Karpas-422 (cell line): ENCODE measurements at places on chromosomes 11 and 22. TPM values are rescaled to one million over a fixed set of nuclear protein-coding genes. Genes with fewer than 3 reads are reported as not detected.

DNA sequence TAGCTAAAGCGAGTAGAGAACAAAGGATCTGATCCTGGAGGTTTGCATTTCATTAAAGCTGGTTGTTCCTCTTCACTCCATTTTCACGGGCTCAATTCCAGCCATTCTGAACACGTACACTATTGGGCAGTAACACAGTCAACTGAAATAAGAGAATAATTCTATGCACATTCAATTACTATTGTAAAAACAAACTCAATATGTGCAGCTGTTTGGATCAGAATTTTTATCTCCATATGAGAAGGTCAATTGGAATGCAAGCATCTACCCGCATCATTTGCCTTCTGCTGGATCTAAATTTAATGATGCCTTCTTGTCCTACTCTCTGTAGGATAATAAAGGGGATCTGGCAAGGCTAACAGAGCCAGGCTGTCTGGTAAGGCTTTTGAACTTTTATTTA, 562.8 kb upstream of the CCDC179 start:
- H3K4me1 ChIP-seq, result no peaks in the 10 kb centered on the region
- H3K4me3 ChIP-seq, result no peak overlapping the region
- H3K27ac ChIP-seq, result no peak overlapping the region
- H3K36me3 ChIP-seq, result no peaks in the 10 kb centered on the region

DNA sequence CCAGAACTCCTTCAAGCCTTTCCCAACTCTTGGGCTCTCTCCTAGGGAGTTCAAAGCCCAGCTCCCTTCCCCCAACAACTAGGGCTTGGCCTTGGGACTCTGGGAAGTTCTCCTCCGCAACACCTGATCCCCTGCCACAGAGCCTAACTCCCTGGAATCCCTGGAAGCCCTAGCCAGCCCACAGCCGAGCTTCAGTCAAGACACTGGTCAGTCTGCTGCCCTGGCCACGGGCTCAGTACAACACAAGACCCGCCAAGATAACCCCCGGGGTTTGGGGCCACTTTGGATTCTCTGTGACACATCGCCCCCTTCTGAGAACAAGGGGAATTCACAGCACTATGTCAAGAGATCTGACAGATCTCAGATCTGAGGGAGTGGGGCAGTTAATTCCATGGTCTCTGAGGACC, 58.3 kb downstream of the SLC22A12 start:
- H3K4me3 ChIP-seq, result no peak overlapping the region
- no peaks in the 10 kb centered on the region for H3K36me3 ChIP-seq
- H3K4me1 ChIP-seq, result no peaks in the 10 kb centered on the region
- DNase-seq, result peak; percentile 74
- no peak overlapping the region for H3K27ac ChIP-seq
- H3K27me3 ChIP-seq, result no peaks in the 10 kb centered on the region

DNA sequence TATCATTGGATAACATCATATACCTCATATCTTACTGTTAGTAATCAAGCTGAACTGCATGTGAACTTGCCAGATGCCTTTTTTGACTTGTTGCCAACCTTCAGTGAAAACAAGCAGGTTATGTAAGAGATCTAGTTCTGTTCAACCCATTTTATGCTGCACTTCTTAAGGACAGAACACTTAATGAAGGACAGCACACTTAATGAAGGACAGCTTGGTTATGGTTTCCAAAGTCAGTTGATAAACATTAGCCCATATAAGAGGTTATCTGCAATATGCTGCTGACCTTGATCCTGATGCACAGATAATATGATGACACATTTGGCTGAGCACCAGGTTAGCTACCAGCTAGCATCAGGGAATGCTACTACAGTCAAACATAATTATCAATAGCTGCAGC, 358.7 kb upstream of the PDGFD start:
- H3K36me3 ChIP-seq, result no peaks in the 10 kb centered on the region
- no peak overlapping the region for H3K4me3 ChIP-seq
- no peak overlapping the region for H3K27ac ChIP-seq
- H3K27me3 ChIP-seq, result no peaks in the 10 kb centered on the region; the same call in 1 of the 2 replicates
- no peaks in the 10 kb centered on the region for H3K4me1 ChIP-seq

- no peaks in the 10 kb centered on the region for H3K36me3 ChIP-seq
- no peaks in the 10 kb centered on the region for H3K4me1 ChIP-seq
- DNase-seq, result no peak
- no peaks in the 10 kb centered on the region for H3K27me3 ChIP-seq
- H3K27ac ChIP-seq, result no peak overlapping the region
Measured at GRCh38 chr11:26704249-26704648, 17.6 kb downstream of the SLC5A12 start.

- no peaks in the 10 kb centered on the region for H3K27me3 ChIP-seq
- no peak overlapping the region for H3K27ac ChIP-seq
- no peak for DNase-seq
- no peak overlapping the region for H3K4me3 ChIP-seq
- no peaks in the 10 kb centered on the region for H3K4me1 ChIP-seq
- no peaks in the 10 kb centered on the region for H3K36me3 ChIP-seq
Measured at GRCh38 chr11:119745112-119745511, 16.1 kb upstream of the NECTIN1 start.

DNA sequence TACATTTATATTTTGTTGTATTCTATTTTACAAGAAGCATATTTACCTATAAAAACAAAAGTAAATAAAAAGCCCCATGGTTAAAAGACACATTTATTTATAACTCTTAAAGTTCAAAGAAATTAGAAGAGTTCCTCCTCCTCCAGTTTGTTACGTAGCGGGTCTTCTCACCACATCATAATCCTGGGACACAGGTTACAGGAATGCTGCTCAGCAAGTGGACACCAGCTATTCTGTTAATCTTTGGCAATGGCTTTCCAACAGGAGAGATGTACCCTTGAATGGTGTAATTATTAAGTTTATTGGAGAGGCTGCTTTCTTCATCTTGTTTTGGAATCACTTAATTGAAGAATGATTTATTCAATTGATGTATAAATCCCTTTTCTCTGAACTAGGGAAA, 19.6 kb upstream of the CAT start:
- no peak overlapping the region for H3K27ac ChIP-seq
- H3K36me3 ChIP-seq, result no peaks in the 10 kb centered on the region
- no peak for DNase-seq

- peak overlapping the region; percentile 89 for H3K27ac ChIP-seq
- H3K27me3 ChIP-seq, result no peaks in the 10 kb centered on the region
- peak overlapping the region; percentile 45 for H3K4me3 ChIP-seq
- peaks cover 29% of the 10 kb centered on the region for H3K4me1 ChIP-seq
- peak; percentile 86 for DNase-seq
Measured at GRCh38 chr11:30342736-30343166, 19.8 kb downstream of the ARL14EP start.

- no peaks in the 10 kb centered on the region; the same call in 1 of the 2 replicates for H3K27me3 ChIP-seq
- no peak for DNase-seq
- H3K36me3 ChIP-seq, result no peaks in the 10 kb centered on the region
- H3K27ac ChIP-seq, result no peak overlapping the region
- H3K4me1 ChIP-seq, result peaks cover 9% of the 10 kb centered on the region
Measured at GRCh38 chr22:45667486-45667885, 4.1 kb upstream of the ATXN10 start.

- H3K4me3 ChIP-seq, result no peak within 1 kb of the TSS; the same call in 1 of the 2 replicates
- DNase-seq, result no peak
- H3K27ac ChIP-seq, result no peak within 1 kb of the TSS
- H3K4me1 ChIP-seq, result peaks cover 11% of the 10 kb centered on the region
- no peaks in the 10 kb centered on the region for H3K36me3 ChIP-seq
Measured at GRCh38 chr22:50481440-50482106, at the start of gene ADM2. Gene ADM2, plus strand, starts transcription at chr22:50481543. Its CDS starts 305 bp downstream, at chr22:50481848.

- H3K36me3 ChIP-seq, result no peaks in the 10 kb centered on the region
- H3K4me3 ChIP-seq, result no peak overlapping the region
- H3K27ac ChIP-seq, result no peak overlapping the region
Measured at GRCh38 chr22:35443338-35443737, 43.4 kb downstream of the MCM5 start.

DNA sequence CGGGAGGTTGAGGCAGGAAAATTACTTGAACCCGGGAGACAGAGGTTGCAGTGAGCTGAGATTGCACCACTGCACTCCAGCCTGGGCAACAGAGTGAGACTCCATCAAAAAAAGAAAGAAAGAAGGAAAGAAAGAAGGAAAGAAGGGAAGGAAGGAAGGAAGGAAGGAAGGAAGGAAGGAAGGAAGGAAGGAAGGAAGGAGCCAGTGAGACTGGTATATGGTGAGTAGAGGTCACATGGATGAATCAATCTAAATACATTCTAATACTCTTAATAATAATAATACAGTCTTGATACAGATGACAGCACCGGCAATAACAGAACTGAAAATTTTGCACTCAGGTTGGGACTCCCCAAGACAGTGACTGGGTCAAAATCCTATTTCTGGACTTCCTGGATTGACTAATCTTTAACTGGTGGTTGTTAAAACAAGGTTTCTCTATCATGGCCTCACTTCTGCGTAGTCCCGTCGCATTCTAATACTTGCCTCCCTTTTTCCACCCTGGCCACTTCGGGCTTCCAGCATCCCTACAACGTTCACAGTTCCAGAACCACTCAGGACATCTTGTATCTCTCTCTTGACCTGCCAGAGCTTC, 53.5 kb upstream of the EIF3M start:
- H3K27me3 ChIP-seq, result no peaks in the 10 kb centered on the region
- no peak overlapping the region for H3K4me3 ChIP-seq
- DNase-seq, result no peak
- H3K27ac ChIP-seq, result no peak overlapping the region

GRCh38 chr11:79447038-79447786, 6.4 kb upstream of the TENM4 start:
- H3K27me3 ChIP-seq, result no peaks in the 10 kb centered on the region
- no peaks in the 10 kb centered on the region for H3K4me1 ChIP-seq
- no peak overlapping the region for H3K4me3 ChIP-seq
- no peaks in the 10 kb centered on the region for H3K36me3 ChIP-seq
- H3K27ac ChIP-seq, result no peak overlapping the region
- DNase-seq, result no peak

- no peaks in the 10 kb centered on the region for H3K27me3 ChIP-seq
- H3K4me1 ChIP-seq, result peaks cover under 1% of the 10 kb centered on the region
- H3K36me3 ChIP-seq, result no peaks in the 10 kb centered on the region
- H3K27ac ChIP-seq, result no peak overlapping the region
Measured at GRCh38 chr22:23106344-23106743, 35.4 kb downstream of the RSPH14 start.

- H3K36me3 ChIP-seq, result no peaks in the 10 kb centered on the region
- H3K27me3 ChIP-seq, result no peaks in the 10 kb centered on the region
- no peak overlapping the region for H3K4me3 ChIP-seq
- DNase-seq, result no peak
- no peak overlapping the region for H3K27ac ChIP-seq
Measured at GRCh38 chr11:46914910-46915309, 3.4 kb downstream of the LRP4 start.

DNA sequence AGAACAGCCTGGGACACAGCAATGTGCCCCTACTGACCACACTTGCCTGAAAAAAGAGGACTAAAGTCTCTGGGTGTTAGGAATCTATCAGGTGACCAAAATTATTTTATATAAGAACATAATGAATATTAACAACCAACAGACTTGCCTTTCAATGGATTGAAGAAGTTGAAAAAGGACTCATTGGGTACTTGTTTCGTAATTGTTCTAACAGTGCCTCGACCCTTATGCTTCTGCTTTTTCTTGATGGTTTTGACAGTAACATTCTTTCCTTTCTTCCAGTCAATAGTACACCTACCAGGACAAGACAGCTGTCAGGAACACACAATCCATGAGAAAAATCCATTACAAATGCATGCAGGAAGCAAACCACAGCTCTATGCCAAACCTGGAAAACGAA, 29.0 kb upstream of the PHLDA2 start:
- H3K4me3 ChIP-seq, result no peak overlapping the region
- H3K27me3 ChIP-seq, result no peaks in the 10 kb centered on the region
- peaks cover 91% of the 10 kb centered on the region for H3K36me3 ChIP-seq
- no peaks in the 10 kb centered on the region for H3K4me1 ChIP-seq
- H3K27ac ChIP-seq, result no peak overlapping the region

DNA sequence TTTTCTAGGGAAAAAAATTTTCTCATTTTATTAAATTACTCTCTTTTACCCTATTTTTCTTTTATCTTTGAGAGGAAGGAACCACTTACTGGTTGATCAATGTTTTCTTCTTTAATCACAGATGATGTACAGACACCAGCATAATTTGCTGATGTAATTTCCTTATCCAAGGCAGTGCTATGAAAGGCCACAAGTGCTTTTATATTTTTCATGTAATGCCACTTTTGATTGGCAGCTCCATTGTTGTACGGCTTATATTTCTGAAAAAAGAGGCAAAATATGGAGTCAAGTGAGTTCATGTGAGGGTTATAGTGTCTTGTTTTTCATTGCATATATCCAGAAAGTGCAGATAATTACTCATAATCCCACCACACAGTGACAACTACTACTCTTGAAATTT, 322.7 kb upstream of the MPPED2 start:
- H3K4me3 ChIP-seq, result no peak overlapping the region
- DNase-seq, result no peak
- no peaks in the 10 kb centered on the region for H3K27me3 ChIP-seq
- no peaks in the 10 kb centered on the region for H3K36me3 ChIP-seq
- no peaks in the 10 kb centered on the region for H3K4me1 ChIP-seq

GRCh38 chr11:119741369-119742262, 12.6 kb upstream of the NECTIN1 start:
- H3K27ac ChIP-seq, result no peak overlapping the region
- peak; percentile 65 for DNase-seq
- no peaks in the 10 kb centered on the region for H3K36me3 ChIP-seq

DNA sequence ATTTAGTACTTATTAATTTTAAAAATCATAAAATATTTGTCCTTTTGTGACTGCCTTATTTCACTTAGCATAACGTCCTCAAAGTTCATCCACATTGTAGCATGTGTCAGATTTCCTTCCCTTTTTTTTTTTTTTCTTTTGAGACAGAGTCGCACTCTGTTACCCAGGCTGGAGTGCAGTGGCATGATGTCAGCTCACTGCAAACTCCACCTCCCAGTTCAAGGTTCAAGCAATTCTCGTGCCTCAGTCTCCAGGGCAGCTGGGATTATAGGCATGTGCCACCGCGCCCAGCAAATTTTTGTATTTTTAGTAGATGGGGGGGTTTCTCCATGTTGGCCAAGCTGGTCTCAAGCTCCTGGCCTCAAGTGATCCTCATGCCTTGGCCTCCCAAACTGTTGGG, 10.6 kb downstream of the RAB6A start:
- H3K4me1 ChIP-seq, result peaks cover 15% of the 10 kb centered on the region
- no peak for DNase-seq
- H3K27ac ChIP-seq, result no peak overlapping the region
- H3K27me3 ChIP-seq, result no peaks in the 10 kb centered on the region

- no peak overlapping the region for H3K4me3 ChIP-seq
- no peaks in the 10 kb centered on the region for H3K27me3 ChIP-seq
- peak; percentile 74 for DNase-seq
- H3K4me1 ChIP-seq, result no peaks in the 10 kb centered on the region
- no peaks in the 10 kb centered on the region for H3K36me3 ChIP-seq
Measured at GRCh38 chr22:43060183-43060582, 29.0 kb downstream of the TTLL1 start.

- no peak overlapping the region for H3K4me3 ChIP-seq
- no peak overlapping the region for H3K27ac ChIP-seq
- no peak for DNase-seq
- no peaks in the 10 kb centered on the region for H3K27me3 ChIP-seq
- no peaks in the 10 kb centered on the region for H3K4me1 ChIP-seq
- H3K36me3 ChIP-seq, result no peaks in the 10 kb centered on the region
Measured at GRCh38 chr11:134579724-134580609, 167.9 kb upstream of the B3GAT1 start.

Gene STIM1
- 9.0 and 17.0 TPM in 2 replicates for total RNA-seq

Gene ZW10
- 6.3 and 11.4 TPM in 2 replicates for total RNA-seq

Gene TNNT3
- 0.25 TPM in 1 of 2 replicates, not detected in the other for total RNA-seq

Gene TIMP3
- total RNA-seq, result not detected in 2 replicates

Gene MTNR1B
- total RNA-seq, result 0.60 TPM in 1 of 2 replicates, not detected in the other

Gene RTL10
- total RNA-seq, result 6.5 and 12.2 TPM in 2 replicates

Gene AMOTL1
- total RNA-seq, result 0.04 TPM in 2 replicates

Gene TRIM22
- total RNA-seq, result 90.0 and 112 TPM in 2 replicates

Gene MS4A6A
- not detected in 2 replicates for total RNA-seq

Gene CD6
- not detected in 2 replicates for total RNA-seq

Gene MLC1
- not detected in 2 replicates for total RNA-seq
